ENCODE measurements at places on chromosomes 1 and 21. TPM values are rescaled to one million over a fixed set of nuclear protein-coding genes. Genes with fewer than 3 reads are reported as not detected.

Gene CRP
- polyA plus RNA-seq = not detected

DNA sequence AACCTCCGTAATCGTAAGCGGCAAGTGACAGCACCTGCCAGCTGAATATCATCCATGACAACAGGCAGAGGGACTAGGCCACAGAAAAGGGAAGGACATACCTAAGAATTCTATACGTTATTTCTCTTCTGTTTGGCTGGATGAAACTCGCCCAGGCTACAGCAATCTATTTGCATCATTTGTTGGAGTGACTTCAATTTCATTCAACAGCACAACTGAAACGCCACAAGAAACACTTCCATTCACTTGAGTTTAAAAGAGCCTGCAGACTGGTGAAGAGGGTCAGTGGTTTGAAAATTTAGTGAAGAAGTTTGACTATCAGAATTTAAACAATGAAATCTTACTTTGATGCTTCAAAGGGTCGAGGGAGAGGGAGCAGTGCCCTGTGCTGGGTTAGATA is 378.7 kb downstream of the LMO4 start:
- no peak overlapping the region for H3K27ac ChIP-seq
- H3K4me3 ChIP-seq = no peak overlapping the region
- no peaks in the 10 kb centered on the region for H3K27me3 ChIP-seq
- no peak for DNase-seq

- no peaks in the 10 kb centered on the region for H3K4me1 ChIP-seq
- no peaks in the 10 kb centered on the region for H3K36me3 ChIP-seq
- no peak overlapping the region for H3K27ac ChIP-seq
- H3K4me3 ChIP-seq = no peak overlapping the region
- DNase-seq = no peak
These were observed 51.2 kb downstream of the PIK3R3 start for GRCh38 chr1:46081206-46081605.

Gene DNAH14
- 8.4 TPM for polyA plus RNA-seq

Gene TSACC
- 5.0 TPM for polyA plus RNA-seq

DNA sequence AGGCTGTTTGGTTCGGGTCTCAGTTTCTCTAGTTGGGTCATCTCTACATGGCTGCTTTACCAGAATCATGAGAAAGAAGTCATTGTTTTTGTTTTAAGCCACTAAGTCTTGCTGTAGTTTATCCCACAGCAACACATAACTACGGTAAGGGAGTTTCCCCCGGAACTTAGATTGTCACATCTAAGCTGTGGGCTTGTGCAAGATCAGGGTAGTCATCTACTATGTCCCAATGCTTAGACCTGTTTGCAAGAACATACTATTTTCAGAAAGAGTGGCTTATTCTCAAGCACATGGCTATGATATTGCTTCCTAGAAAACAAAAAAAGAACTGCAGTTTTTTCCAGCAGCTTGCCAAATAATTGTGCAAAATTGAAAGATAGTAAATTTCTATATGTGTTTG is 18.0 kb upstream of the OLIG2 start:
- DNase-seq = no peak
- no peaks in the 10 kb centered on the region for H3K36me3 ChIP-seq
- H3K4me3 ChIP-seq = no peak overlapping the region
- 0 out of 2 replicates have a peak, but pooled peaks cover 2% of the 10 kb centered on the region for H3K27me3 ChIP-seq

Gene ESRRG
- polyA plus RNA-seq = 0.69 TPM

DNA sequence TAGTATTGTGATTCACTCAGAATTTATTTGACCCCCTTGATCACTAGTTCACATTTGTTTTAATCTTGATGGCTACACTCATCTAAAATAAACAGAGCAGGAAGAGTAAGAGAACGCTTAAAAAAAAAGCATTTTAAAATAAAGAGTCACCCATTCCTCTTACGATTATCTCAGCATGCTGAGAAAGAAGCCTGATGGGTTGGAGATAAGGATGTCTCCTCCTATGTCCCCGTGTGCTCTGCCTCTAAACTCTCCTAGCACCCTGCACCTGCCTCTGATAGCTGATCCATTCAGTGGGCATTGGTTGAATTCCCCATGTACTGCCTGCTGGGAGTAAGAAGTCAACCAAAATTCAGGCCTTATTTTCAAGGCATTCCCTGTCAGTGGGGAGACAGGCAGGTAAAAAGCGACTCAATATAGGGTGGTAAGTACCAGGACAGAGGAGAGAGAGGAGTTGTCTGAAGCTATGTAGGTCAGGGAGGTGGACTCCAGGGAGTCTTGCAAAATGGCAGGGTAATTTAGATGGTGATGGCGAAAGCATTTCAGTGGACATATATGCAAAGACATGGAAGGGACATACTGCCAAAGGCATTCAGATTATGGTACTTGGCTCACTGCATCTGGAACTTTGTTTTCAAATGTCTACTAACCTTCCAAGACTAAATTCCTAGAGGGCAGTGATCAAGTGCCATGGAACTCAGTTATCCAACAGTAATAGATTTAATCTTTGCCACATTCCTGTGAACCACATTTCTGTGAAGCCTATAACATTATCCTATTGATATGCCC is 18.4 kb downstream of the ELAVL4 start:
- H3K36me3 ChIP-seq = no peaks in the 10 kb centered on the region
- H3K4me3 ChIP-seq = no peak overlapping the region
- no peak overlapping the region for H3K27ac ChIP-seq
- H3K4me1 ChIP-seq = no peaks in the 10 kb centered on the region
- DNase-seq = no peak
- no peaks in the 10 kb centered on the region for H3K27me3 ChIP-seq

Gene CALML6
- 0.96 TPM for polyA plus RNA-seq

DNA sequence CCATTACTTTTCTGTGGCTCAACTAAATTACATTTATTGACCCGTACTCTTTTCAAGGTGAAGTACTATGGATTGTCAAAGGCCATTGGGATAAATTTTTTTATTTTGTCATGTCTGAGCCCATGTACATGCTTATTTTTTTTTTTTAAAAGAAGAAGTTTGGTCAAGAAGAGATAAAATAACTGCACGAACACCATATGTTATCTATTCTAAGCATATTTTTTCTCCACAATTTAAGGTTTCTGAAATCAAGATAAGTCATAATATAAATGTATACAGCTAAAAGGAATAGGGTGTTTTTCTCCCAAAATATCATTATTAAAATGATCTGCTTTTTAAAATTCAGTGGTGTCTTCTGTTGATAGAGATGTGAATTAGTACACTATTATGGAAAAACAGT is 35.0 kb upstream of the SH2D1B start:
- no peak overlapping the region for H3K4me3 ChIP-seq
- H3K27me3 ChIP-seq = no peaks in the 10 kb centered on the region
- H3K27ac ChIP-seq = no peak overlapping the region
- H3K36me3 ChIP-seq = no peaks in the 10 kb centered on the region
- DNase-seq = no peak

DNA sequence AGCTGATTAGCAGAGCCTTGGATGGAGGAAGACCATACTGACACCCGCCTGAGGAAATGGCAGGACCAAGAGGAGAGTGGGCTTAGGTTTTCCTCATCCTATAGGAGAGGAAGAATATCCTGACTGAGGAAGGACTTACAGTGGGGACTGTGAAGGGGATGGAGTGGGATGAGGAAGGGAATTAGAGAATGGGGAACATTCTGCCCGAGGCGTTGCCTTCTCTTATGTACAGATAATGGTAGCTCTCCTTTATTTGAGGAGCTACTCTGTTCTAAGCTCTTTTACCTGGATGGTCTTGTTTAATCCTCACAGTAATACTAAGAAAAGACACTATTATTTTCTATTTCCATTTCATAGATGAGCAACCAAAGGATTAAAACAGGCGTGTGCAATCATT is 56.0 kb downstream of the OLFML3 start:
- 0 out of 2 replicates have a peak overlapping the region, but pooled peaks have one; percentile 19 for H3K4me3 ChIP-seq
- peak overlapping the region; percentile 65 for H3K27ac ChIP-seq
- DNase-seq = no peak
- peaks cover 33% of the 10 kb centered on the region for H3K4me1 ChIP-seq
- no peaks in the 10 kb centered on the region for H3K36me3 ChIP-seq

- no peak for DNase-seq
- no peaks in the 10 kb centered on the region for H3K27me3 ChIP-seq
- no peak overlapping the region for H3K27ac ChIP-seq
- peaks cover 32% of the 10 kb centered on the region for H3K36me3 ChIP-seq
- H3K4me1 ChIP-seq = no peaks in the 10 kb centered on the region
- no peak overlapping the region for H3K4me3 ChIP-seq
These were observed 20.9 kb downstream of the POFUT2 start for GRCh38 chr21:45266518-45267389.

Gene ADPRS
- 39.4 TPM for polyA plus RNA-seq

Gene MYBPH
- polyA plus RNA-seq = not detected

DNA sequence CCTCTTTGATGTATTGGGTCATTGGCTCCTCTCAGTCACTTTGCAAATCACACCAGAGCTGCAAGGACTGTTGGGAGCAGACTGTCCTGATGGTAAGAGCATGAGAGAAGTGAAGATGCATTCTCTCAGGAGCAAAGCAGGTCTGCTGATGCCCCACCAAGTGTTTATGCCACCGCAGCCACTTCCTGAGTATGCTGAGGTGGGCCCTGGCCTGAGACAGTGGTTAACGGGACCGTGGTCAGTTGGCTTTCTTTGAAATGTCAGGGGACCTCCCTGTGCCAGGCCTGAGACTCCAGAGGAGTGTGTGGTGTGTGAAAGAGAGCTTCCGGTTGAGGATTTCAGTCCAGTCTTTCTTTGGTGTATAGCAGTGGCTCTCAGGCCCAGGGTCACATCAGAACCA is 79.4 kb downstream of the SPATA46 start:
- H3K4me1 ChIP-seq = peaks cover 9% of the 10 kb centered on the region
- H3K36me3 ChIP-seq = no peaks in the 10 kb centered on the region
- no peaks in the 10 kb centered on the region for H3K27me3 ChIP-seq
- no peak overlapping the region for H3K27ac ChIP-seq
- no peak for DNase-seq

DNA sequence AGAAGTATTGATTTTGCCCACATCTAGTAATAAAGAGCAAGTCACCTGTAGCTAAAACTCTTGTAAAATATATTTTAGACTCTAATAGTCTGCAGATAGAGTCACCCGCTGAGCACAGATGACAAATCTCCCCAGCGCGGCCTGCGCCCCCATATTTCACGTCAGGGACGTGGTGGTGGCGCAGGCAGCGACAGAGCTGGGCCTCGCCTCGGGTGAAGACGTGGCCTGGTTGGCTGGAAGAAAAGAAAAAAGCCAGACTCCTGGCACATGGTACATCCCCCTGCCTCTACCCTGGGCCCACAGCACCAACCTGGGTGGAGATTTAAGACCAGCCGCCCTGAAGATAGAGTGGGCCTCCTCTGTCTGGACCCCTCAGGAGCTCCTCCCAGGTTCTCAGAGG is 6.0 kb upstream of the DMBX1 start:
- no peak overlapping the region for H3K4me3 ChIP-seq
- H3K27ac ChIP-seq = no peak overlapping the region
- peaks cover 92% of the 10 kb centered on the region for H3K27me3 ChIP-seq
- peaks cover 8% of the 10 kb centered on the region for H3K4me1 ChIP-seq
- H3K36me3 ChIP-seq = no peaks in the 10 kb centered on the region

DNA sequence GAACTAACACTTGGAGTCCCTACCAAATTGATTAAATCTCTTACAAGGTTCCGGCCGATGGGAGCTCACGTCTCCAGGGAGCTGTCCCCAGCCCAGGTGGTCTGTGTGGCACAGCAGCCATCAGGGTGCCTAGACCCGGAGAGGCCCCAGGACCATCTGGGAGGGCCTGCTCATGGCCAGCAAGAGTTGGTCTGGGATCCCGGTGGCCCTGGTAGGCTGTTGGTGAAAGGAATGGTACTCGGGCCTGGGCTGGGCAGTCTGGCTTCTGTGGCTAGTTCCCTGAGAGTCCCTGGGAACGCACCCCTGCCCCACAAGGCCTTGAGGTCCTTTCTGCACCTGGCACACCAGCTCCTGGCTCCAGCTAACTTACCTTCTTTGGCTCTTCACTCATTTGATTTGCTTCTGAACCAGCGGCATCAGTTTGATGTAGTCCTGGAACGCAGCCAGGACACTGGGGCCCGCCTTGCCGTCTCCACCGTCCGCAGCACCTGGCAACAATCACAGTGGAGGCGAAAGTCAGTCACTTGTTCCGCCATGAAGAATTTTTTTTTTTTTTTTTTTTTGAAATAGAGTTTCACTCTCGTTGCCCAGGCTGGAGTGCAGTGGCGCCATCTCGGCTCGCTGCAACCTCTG is 62.5 kb downstream of the SCCPDH start:
- no peaks in the 10 kb centered on the region for H3K36me3 ChIP-seq
- H3K27ac ChIP-seq = no peak overlapping the region
- H3K27me3 ChIP-seq = no peaks in the 10 kb centered on the region
- no peak overlapping the region for H3K4me3 ChIP-seq
- H3K4me1 ChIP-seq = peaks cover 17% of the 10 kb centered on the region

DNA sequence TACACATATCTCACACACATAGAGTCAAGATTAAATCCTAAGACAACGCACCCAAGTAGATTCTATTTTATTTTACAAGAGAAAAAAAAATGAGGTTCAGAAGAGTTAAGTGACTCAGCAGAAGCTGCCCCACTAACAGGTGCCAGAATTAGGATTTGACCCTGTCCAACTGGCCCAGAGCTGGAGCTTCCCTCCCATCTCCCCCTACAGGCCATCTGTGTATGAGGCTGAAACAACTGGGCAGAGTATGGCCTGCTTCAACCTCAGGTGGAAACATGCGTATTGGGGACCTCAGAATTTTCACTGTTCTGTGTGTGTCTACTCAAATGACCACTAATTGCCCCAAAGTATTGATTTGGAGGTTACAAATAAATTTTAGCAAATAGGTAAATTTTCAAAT is 29.9 kb downstream of the PSMG1 start:
- no peak overlapping the region for H3K4me3 ChIP-seq
- H3K4me1 ChIP-seq = no peaks in the 10 kb centered on the region
- no peak for DNase-seq
- no peaks in the 10 kb centered on the region for H3K36me3 ChIP-seq
- H3K27me3 ChIP-seq = no peaks in the 10 kb centered on the region

- peak overlapping the region; percentile 50 for H3K4me3 ChIP-seq
- H3K4me1 ChIP-seq = peaks cover 8% of the 10 kb centered on the region
- peaks cover 13% of the 10 kb centered on the region for H3K36me3 ChIP-seq
- peak; percentile 10 for DNase-seq
These were observed 754 bp upstream of the LSS start for GRCh38 chr21:46229133-46229922.

Gene GFI1
- polyA plus RNA-seq = 0.08 TPM

Gene SYNC
- polyA plus RNA-seq = not detected

Gene CCDC185
- 0.06 TPM for polyA plus RNA-seq

Gene OLIG2
- 0.93 TPM for polyA plus RNA-seq

DNA sequence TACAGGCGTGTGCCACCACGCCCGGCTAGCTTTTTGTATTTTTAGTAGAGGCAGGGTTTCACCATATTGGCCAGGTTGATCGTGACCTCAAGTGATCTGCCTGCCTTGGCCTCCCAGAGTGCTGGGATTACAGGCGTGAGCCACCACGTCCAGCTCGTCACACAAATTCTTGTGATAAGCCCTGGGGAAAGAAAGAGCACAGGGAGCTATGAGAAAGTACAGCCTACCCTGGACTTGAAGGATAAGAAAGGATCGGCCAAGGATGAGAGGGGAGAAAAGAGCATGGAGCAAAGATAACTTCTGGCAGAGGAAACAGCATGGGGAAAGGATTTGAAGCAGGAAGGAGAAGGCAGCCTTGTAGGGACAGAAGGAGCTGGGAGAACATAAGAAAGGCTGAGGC is 29.2 kb downstream of the SESN2 start:
- H3K27ac ChIP-seq = no peak overlapping the region
- DNase-seq = no peak
- no peaks in the 10 kb centered on the region for H3K27me3 ChIP-seq
- H3K4me3 ChIP-seq = no peak overlapping the region
- H3K4me1 ChIP-seq = no peaks in the 10 kb centered on the region
- no peaks in the 10 kb centered on the region for H3K36me3 ChIP-seq
